ENCODE measurements at places on chromosomes 5 and 9. TPM values are rescaled to one million over a fixed set of nuclear protein-coding genes. Genes with fewer than 3 reads are reported as not detected.

Gene SMIM3
- total RNA-seq = 6.6 TPM

Gene CA9
- 0.09 TPM for total RNA-seq

Gene MAMDC4
- 0.52 TPM for total RNA-seq

Gene KCNN2
- 5.2 TPM for total RNA-seq

Gene PCDHB14
- 0.86 TPM for total RNA-seq

Gene RXRA
- total RNA-seq = 16.9 TPM

Gene TTF1
- 10.3 TPM for total RNA-seq

Gene KCNMB1
- total RNA-seq = not detected

Gene CTXN3
- total RNA-seq = not detected

Gene LMNB1
- total RNA-seq = 22.5 TPM

Gene ZNF462
- total RNA-seq = 2.9 TPM

Gene LPAR1
- total RNA-seq = 0.09 TPM

Gene LAMC3
- total RNA-seq = 1.5 TPM

Gene SPINK13
- total RNA-seq = not detected

Gene F2R
- 75.3 TPM for total RNA-seq

Gene PCDHGC5
- 0.52 TPM for total RNA-seq

Gene BNC2
- 1.0 TPM for total RNA-seq

Gene TTLL11
- total RNA-seq = 2.7 TPM
